ENCODE measurements at places on chromosomes 1 and 21.

- no peak for DNase-seq
These were observed 12.3 kb downstream of the NES start for GRCh38 chr1:156664767-156665411.

GRCh38 chr21:38861989-38862683 is 56.4 kb downstream of the ETS2 start:
- DNase-seq: no peak

DNA sequence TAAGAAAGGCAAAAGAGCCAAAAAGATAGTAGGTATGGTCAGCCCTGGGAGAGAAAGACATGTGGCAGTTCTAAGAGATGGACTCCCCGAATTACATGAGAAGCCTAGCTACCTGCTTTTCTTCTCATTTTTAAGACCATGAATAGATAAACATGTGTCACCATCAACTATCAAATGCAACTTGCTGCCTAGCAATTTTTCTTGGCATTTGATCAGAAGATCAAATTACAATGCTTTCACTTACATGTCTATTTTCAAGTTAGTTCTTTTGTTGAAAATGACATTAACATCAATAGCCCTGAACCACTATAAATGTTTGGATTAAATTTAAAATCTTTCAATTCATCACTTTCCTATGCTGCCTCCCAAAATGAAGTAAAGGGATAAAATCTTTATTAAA is 212.3 kb downstream of the HHIPL2 start:
- no peak for DNase-seq

DNA sequence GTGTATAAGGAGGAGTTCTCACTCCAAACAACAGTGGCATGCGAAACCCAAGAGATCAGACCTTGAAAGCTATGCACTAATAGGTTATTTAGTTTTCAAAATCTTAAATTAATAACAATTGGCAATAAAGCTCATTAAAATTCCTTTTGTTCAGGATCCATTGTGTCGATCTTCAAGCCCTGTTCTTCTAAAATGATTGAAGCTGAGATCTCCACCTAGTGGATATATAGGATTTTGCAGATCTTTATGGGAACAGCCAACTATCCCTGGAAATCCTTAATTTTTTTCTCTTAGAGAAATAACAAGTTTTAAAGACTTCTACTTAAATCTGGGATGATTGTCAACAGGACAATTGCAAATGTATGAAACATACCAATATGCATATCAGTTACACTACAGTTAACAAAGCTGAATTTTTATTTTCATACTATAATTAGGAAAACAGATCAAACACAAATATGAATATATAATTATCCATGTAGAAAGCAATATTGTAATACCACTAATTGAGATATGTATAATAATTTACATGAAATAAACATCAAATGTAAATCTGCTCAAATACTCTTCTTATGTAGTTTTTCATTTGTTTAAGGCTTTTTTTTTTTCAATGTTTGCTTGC is 43.3 kb downstream of the LRRC53 start:
- DNase-seq: no peak

- DNase-seq: no peak
These were observed 337.3 kb downstream of the PRDM2 start for GRCh38 chr1:14037101-14037847.

DNA sequence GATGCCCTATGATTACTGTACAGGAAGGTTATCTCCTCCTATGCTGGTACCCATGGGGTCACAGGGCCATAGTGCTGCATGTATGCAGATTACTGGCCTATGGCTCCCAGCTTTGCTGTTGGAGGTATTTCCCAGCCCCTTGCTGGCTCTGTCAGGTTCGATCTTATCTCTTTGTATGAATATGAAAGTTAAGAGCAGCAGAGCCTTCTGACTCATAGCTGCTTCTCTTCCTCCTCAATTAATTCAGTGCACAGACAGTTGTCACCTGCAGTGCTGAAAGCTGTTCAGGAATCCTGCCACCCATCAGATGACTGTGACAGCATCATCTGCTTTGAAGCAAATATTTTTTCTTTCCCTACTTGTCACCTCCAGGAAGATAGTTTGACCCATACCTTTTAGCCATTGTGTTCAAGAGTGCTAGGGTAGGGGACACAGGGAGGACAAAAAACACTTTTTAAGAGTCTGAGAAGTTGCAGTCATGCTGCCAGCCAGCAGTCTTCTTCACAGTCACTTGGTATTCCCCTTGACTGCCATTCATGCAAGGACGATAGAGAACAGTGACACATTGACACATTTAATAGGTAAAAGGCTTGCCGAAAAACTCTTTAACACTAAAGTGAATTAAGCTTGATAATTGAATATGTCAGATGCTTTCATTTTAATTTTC is 73.1 kb downstream of the KIF1B start:
- DNase-seq: no peak

GRCh38 chr1:230611128-230611877 is 31.0 kb upstream of the COG2 start:
- DNase-seq: no peak

DNA sequence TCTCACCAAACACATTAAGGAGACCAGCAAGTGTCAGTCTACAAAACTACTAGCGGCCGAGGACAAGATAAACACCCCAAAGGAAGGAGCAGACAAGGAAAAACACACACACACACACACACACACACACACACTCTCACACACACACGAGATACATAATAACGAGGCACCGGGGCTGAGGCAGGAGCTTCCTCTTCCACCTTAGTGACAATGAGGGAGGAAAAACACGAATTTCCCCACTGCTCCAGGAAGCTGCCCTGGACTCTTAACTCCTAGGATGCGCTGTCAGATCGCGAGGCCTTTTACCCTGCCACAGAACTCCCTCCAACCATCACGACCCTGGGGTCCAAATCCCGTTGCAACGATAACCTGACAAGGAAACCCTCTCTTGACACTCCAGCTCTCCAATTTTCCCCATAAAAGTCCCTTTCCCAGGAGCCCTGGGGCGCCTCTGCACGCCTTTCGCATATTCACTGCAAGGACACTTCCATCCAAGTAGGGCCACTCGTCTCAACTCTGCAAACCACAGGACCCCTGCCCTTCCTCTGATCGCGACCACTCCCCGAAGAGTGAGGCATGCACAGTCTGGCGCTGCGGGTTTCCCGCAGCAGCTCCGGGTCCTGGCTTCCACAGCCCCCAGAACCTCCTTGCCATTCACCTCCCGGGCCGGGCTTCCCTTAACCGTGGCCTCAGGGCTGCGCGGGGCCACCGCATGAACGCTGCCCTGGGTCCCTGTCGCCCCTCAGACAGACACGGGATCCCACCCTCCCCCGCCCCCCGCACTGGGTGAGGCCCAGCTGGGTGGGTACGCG is 581 bp downstream of the ETV3 start:
- no peak for DNase-seq

Data from H1 (cell line).